ENCODE measurements at places on chromosomes 2 and 18.
A peak's percentile ranks its signal among the peaks of the same experiment; 100 is the strongest.

DNA sequence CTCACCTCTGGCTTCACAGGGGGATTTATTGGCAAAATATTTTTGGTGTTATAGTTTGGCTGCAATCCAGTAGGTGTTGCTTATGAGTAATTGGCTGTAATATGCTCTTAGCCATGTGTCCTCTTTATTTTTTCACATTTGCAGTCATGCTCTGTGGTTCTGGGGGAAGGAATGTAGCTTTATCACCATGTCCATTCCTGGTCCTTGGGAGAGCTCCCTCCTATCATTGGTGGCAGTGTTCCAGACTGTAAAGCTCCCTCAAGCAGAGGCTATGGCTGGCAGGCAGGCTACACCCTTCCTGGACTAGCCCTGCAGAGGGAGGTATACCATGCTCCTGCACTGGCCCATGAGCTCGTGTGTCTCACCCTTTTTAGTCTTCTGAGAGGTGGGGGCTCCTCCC lies 120.0 kb upstream of the FSIP2 start:
- peak; percentile 71 for DNase-seq

DNA sequence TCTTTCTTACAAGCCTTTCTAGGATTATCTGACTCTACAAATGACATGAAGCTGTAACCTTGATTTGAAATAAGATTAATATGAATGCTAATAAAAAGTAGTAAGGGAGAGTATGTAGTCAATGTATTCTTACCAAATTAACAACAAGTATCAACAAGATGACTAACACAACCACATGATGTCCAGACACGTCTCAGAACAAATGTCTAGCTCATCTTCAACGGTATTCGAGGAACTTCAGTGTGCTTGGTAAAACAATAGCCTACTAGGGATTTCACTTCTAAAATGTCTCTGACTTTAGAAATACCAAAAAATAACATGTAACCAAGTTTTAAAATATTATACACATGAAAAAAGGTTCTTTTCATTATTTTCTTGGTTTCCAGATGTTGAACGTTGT lies 3.4 kb downstream of the HDLBP start:
- DNase-seq: no peak

DNA sequence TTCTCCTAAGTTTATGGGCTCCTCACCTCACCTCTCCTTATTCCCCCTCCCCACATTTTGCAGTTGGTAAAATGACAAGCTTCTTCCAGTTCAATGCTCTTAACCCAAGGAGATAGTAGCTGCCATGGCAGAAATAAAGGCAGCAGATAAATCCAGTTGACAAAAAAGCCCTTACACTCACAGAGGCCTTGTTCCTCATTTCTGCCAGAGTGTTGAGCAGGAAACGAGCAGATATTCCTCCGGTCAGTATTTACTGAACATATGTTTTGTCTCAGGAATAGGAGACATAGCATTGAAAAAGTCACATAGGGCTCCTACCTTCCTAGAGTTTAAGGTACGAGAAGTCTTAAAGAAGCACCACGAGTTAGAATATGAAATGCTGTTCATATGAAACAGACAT lies 493.7 kb upstream of the TNP1 start:
- DNase-seq: no peak

DNA sequence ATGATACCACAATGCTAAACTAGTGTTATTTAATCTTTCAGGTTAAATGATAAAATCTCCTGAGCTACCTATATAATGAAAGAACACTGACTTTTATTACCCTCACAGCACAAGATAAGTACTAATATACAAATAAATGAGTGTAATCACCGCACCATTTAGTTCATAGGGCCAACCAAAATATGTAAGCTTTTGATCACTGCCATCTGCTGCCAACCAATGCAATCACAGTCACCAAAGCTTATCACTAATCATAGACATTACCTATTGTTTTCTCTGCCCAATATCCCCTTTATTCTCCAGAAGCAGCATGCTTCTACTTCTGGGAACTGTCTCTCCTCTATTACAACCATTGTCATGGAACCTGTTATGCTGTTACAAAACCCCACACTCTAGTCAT lies 151.6 kb upstream of the LRATD1 start:
- no peak for DNase-seq

- DNase-seq: no peak
Observed at GRCh38 chr2:5352286-5352685, 339.9 kb upstream of the SOX11 start.

GRCh38 chr18:47407736-47408135 lies 156.3 kb upstream of the SKOR2 start:
- no peak for DNase-seq

- no peak for DNase-seq
Observed at GRCh38 chr2:234913208-234913626, 38.6 kb upstream of the SH3BP4 start.

DNA sequence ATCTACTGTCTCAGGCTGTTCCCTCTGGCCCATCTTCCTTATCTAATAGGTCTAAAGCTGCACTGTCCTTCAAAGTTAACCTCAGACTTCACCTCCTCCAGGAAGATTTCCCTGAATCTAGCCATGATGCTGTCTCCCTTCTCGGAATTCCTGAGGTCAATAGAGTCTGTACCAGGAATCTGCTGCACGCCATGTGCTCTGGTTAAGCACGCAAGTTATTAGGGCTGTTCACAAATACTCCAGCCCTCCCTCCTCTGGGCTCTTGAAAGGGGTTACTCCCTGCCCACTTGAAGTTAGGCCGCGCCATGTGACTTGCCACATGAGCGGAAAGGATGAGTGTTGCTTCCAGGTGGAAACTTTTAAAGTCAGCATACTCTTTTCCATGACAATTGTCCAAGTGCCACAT lies 43.6 kb downstream of the MCFD2 start:
- DNase-seq: no peak

DNA sequence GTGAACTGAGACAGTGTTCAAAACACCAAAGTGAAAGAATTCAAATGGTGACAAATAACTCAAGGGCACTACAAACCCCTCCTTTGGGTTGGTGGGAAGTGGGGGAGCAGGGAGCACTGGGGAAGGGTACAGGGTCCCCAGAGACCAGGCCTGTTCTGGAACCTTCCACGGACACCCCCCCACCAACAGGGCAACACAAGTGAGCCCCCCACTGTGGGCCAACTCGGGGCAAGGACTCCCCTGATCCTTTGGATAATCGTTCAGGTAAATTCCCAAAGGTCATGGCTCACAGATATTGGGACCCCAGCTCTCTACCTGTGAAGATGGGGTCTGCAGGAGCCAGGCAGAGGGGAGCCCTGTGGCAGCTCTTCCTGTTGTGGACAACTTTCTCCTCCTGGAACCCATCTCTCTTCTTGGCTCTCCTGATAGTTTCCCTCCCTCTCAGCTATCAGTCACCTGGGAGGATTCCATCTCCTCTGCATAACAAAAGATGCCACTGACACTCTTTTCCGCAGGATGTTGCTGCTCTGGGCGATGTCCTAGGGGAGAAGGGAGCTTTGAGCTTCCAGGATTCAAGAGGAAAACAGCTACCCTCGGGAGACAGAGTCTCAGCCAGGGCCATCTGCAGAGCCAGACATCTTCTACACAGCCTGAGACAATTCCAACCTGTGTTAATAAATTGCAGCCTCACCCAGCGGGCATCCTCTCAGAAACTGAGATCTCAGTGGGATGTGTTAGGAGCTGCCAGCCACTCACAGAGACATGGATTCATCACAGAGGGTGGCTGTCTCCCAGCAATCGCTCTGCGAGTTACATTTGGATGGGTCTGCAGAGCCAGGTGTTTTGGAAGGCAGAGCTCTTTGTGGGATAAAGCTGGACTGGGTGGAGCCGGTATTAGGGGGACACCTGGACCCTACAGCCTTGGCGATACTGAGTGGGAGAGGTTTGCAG lies 35.4 kb downstream of the MBP start:
- DNase-seq: no peak

DNA sequence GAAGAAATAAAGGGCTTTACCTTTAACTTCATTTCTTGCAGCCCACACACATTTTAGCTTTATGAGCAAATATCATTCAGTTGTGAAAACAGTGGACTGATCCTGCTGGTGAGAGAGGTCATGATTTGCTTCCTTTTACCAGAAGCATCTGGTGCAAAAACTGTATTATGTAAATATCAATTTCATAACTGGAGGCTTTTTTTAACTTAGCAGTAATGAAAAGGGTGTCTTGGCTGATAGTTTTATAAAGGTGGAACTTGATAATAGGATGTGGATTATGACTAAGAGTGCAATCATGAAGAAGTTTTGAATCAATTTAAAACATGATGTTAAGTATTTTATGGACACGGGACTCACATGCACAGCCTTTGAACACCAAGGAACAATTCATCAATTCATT lies 304.4 kb downstream of the GULP1 start:
- DNase-seq: no peak

- DNase-seq: no peak
Observed at GRCh38 chr2:95062242-95063085, 37.0 kb downstream of the MAL start.

DNA sequence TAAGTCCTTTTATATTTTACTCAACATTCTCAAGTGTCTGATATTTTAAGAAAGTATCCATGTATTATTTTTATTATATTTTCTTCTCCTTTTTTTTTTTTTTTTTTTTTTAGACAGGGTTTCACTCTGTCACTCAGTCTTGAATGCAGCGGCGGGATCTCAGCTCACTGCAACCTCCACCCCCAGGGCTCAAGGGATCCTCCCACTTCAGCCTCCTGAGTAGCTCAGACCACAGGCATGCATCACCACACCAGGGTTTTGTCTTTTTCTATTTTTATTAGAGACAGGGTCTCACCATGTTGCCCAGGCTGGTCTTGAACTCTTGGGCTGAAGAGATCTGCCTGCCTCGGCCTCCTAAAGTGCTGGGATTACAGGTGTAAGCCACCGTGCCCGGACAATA lies 212.1 kb downstream of the TCF4 start:
- no peak for DNase-seq

GRCh38 chr2:175136334-175137215 lies 31.4 kb downstream of the ATF2 start:
- DNase-seq: no peak

DNA sequence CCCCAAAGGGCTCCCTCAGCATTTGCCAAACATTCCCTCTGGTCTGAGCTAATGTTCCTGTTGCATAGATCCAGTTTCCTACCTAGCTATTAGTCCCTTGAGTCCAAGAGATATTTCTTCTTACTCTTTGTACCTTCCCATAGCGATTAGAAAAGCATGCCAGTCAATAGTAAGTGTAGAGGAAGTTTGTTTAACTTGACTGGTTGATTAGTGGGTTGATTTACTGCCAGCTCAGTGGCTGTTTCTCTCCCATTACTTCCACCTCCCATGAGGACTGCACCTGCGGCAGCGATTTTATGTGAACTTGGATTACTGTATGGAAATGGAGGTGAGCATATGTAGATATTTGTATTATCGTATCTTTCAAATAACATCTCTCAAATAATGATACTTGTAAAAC lies 1748.4 kb upstream of the CELF4 start:
- DNase-seq: no peak

DNA sequence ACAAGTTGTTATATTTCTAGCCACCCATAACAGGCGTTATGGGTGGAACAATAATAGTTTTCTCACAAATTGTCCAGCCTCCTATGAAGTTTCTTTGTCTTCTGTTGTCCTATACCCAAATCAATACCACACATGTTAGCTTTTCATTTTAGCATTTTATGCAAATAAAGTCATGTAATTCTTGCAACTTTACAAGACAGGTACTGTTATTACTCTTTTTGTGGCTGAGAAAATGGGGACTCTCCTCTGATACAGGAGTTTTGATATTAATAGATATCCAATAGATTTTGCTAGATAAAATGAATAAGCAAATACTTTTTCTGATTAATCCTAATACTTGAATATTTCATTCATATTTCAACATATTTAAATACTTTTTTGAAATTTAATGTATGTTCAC lies 151.0 kb downstream of the PMAIP1 start:
- no peak for DNase-seq

DNA sequence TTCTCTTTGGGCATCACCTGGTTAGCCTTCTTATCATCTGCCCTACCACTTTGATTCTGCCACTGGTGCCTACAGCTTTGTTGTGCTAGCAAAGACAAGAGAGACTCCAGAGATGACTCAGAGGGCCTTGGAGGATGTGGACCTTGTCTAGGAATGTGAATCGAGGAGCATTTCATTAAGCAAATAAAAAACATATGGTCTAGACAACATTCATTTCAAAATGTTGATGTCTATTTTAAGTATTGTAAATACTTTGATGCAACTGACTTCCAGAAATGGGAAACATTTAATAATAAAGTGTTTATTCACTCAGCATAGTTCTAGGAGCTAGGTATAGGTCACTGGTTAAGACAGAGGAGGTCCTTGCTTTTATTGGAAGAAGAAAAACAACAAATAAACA lies 195.5 kb downstream of the CDCA7 start:
- DNase-seq: no peak

GRCh38 chr2:156947261-156947660 lies 310.2 kb upstream of the GALNT5 start:
- no peak for DNase-seq

GRCh38 chr2:136351684-136352083 lies 233.7 kb upstream of the CXCR4 start:
- no peak for DNase-seq
